Glomerular endothelial cell (primary cell): ENCODE measurements at places on chromosomes 6 and 20. TPM values are rescaled to one million over a fixed set of nuclear protein-coding genes. Genes with fewer than 3 reads are reported as not detected.

DNA sequence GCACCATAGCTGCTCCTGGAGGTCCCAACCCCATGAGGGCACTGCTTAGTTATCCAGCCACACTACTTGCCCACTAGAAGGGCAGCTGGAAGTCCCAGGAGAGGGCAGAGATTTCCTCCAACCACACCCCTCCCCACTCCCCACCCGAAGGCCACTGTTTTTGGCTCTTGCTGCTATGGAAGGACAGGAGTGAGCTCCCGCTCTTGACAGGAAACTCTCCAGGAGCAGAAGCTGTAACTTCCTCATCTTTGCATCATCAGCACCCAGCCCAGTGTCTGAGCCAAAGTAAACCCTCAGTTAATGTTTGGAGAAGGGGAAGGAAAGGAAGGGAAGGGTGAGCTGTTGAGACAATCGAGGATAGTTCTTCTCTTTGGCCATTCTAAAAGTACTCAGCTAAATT lies 120.7 kb downstream of the MTFR2 start:
- no peak for DNase-seq

- DNase-seq: no peak
Observed at GRCh38 chr6:144265061-144265357, 20.1 kb upstream of the UTRN start.

DNA sequence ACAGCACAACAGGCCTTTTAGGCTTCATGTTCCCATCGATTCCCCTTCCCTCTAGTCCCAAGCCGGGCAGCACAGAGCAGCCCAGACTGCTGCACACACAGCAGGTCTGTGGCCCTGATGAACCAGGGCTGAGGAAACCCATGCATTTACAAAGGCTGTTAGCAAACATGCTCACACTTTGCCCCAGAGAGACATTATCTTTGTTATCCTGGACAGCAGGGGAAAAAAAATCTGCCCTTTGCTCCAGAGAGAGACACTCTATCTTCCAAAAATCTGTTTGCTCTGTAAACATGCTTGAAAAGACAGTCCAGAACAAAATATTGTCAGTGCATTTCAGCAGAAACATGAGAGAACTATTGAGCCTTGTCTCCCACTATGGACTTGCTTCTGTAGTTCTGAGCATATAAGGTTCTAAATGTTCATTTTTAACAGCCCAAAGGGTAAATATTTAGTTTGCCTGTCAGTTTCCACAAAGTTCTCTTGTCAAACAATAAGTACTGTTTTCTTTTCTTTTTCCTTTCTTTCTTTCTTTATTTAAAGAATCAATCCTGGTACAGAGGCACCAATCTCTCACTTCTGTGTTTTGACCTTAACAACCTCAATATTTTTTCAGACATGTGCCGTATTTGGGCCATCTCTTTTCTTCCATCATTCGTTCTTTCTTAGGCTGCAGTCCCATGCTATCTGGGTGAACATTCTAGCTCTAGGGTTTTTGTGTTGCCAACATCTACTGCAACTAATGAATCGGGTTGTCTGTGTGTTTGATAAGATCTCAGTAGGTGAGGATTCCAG lies 468.0 kb downstream of the EPM2A start:
- DNase-seq: no peak

GRCh38 chr20:24910461-24910860 lies 38.6 kb upstream of the CST7 start:
- no peak for DNase-seq

DNA sequence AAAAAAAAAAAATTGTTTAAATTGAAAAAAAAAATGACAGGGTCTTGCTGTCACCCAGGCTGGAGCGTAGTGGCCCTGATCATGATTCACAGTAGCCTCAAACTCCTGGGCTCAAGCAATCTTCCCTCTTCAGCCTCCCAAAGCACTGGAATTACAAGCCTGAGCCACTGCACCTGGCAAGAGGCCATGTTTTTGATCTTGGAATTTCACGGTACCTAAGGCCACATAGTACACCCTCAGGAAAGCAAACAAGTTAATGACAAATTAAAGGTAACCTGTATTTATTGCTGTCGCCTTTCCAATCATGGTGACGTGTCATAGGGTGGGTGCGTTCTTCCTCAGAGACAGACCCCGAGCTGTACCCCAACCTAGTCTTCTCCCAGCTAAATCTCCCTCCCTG lies 79.2 kb downstream of the LINC00237 start:
- DNase-seq: no peak

Gene PTK6
- total RNA-seq: not detected in 2 replicates
